ENCODE measurements at places on chromosomes 2 and 18.

GRCh38 chr18:7617738-7618422 lies 50.8 kb downstream of the PTPRM start:
- DNase-seq, result peak; percentile 99

DNA sequence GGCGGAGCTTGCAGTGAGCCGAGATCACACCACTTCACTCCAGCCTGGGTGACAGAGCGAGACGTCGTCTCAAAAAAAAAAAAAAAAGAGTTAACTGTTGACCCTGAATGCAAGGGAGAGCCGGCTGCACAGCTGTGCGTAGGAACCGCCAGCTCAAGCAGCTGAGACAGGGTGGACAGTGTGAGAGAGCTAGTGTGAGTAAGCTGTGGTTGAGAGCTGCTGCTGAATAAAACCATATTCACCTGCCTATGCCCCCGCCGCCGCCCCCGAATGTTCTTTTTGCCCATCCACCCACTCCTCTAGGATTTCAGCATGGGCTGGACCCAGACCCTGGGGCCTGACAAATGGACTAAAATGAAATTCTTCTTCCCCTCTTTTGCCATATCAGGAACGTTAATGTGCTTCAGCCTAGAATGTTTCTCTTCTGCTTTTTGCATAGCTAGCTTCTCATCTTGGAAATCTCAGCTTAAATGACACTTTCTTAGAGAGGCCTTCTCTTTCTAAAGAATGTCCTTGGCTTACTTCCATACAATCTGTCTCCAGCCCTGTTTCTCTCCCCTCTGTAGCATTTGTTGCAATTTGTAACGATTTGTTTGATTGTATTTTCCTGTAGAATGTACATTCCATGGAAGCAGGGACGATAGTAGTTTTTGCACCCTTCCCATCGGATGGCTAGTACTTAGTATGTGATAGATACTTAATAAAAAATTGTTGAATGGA lies 142.7 kb downstream of the KLHL14 start:
- DNase-seq, result no peak

DNA sequence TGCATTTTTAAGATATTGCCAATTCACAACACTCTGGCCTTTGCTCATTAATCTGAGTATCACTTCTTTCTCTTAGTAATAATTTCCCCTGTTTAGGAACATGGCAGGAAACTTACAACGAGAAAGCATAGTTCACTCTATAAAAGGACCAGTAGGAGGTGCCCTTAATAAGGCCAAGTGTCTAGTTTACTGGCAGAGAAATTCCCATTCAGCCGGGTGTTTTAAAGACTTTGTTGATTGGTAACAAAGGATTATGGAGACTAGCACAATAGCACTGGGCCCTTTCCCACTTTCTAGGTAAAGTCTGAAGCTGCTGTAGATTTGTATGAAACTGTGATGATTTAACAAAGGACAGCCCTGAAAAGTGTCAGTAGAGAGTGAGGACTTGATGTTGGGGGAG lies 3.1 kb downstream of the DCC start:
- no peak for DNase-seq

DNA sequence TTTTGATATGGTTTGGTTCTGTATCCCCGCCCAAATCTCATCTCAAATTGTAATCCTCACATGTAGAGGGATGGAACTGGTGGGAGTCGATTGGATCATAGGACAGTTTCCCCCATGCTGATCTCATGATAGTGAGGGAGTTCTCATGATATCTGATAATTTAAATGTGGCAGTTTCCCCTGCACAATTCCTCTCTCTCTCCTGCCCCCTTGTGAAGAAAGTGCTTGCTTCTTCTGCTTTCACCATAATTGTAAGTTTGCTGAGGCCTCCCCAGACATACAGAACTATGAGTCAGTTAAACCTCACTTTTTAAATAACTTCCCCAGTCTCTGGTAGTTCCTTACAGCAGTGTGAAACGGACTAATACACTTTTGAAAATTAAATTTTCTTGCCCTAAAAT lies 12.3 kb upstream of the KCNJ3 start:
- DNase-seq, result no peak

DNA sequence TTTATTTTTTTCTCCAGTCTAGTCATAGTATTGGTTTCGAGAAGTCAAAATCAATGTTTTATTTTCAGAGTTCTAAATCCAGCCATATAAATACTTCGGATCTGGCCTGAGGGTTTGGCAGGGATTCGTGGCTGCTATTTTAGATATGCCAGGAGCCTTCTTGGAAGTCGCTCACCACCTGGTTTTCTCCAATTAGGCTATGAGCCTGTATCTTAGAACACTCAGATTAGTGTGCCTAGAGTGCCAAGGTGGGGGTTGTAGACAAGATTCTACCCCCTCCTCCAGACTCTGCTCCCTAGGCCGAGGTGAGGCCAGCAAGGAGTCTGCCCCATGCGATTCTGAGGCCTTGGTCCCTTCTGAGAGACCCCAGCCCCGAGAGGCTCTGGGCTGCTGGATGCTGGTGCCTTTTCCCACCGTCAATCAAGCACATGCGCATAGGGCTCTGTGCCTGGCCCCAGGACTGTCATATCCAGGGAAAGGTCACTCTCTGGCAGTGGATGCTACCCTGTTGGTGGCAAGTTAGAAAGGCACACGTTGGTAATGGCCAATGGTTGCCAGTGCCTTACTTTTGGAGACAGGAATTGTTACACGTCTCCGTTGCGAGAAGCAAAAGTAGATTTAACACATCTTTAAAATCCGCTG lies 197.1 kb downstream of the AGAP1 start:
- no peak for DNase-seq

DNA sequence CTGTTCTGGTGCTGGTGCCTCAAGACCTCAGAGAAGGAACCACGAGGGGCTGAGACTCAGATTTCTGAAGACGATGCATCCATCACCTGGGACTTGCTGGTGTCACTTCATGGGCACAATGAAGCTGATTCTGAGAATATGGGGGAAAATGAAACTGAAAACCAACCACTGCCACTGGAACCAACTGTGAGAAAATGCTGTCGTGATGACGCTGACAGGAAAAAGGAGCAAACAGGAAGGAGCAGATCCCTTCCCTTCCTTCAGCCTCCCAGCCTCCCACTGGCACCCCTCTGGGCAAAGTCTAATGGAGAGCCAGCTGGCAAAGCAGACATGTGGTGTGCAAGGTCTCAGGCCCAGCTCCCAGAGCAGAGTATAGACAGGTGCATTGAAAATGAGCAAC lies 109.7 kb downstream of the FOXI3 start:
- no peak for DNase-seq

GRCh38 chr2:45763255-45763654 lies 111.8 kb downstream of the PRKCE start:
- DNase-seq, result peak; percentile 45

DNA sequence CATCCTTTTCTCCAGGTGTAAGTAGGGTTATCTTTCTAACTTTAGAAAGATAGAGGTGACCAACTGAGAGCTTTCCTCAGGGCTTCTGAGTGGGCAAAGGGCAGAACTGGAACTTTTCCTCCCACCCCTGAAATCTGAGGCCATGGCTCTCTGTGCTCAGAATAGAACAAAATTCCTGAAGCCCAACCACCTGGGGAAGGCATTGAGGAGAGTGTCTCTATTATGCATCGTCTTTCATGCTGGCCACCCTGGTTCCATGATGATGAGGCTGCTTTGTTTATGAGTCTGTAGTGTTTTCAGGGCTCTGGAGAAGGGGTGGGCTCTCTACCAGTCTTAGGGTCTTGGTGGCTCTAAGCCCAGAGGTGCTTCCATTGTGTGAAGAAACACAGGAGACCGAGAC lies 30.7 kb upstream of the IL1R1 start:
- peak; percentile 23 for DNase-seq

- no peak for DNase-seq
Observed at GRCh38 chr2:29010946-29011345, 29.8 kb downstream of the TOGARAM2 start.

DNA sequence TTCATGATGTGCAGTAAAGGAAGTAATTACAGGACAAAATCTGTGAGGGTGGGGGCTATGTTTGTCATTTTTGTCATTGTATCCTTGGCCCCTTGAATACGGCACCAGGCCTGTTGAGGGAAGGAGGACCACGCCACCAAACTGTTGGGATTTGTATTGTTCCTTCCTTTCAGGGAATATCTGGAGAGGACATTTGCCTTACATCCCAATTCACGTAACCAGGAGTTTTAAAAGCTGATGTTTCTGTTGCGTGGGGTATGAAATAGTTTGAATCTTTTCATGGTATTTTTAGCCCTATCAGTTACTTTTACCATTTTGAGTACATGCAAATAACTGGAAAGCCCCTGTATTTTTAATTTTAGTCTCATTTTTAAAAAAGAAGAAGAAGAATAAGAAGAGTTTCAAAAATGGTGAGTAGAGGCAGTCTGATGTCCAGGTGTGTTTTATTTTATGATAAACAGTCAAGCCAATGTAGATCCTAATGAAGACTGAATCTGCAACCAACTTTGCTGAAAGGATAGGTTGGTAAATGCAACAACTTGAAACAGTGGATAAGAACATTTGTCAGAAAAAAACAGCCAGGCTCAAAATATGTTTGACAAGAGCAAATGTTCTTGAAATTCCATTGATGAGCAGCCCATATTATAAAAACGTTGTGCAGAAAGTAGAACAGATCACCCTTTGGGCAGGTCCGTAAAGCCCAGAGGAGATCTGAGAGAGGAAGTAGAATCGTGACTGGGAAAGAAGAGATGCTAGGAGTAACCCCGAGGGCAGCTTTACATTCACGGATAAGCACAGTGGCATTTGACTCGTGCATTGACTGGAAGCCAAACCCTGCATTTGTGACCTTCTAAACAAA lies 54.5 kb downstream of the RASGRP3 start:
- no peak for DNase-seq

DNA sequence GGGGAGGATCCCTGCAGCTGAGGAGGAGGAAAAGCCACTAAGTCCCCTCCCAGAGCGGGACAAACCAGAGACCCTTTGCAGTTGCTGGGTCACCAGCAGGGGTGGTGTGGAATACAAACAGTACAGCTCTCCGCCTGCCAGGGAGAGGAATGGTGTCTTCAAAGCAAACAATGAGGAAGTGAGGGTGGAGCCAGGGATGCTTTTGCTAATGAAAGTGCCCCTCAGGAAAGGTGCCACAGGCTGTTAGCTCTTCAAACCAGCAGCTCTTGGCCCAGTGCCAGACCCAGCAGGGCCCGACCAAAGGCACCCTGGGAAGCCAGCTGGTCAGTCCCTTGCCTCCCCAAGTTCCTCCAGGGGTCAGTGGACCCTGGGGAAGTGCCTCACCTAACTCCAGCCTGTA lies 102.8 kb downstream of the HIBCH start:
- DNase-seq, result no peak

DNA sequence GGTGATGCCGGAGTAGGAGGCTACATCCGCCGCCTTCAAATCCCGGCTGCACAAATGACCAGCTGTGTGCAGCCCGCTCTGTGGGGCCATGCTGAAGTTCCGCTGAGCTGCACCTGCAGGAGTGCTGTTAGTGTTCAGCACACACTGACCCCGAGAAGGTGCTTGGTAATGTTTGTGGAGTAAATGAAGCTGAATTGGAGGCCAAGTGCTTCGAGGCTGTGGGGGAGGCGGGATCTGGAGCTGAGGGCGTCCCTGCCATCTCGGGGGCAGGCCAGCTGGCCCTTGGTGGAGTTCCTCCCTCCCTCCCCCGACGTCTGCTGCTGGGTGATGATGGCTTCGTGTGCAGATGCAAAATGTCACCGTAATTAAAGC lies 23.2 kb downstream of the KCNF1 start:
- DNase-seq, result no peak

DNA sequence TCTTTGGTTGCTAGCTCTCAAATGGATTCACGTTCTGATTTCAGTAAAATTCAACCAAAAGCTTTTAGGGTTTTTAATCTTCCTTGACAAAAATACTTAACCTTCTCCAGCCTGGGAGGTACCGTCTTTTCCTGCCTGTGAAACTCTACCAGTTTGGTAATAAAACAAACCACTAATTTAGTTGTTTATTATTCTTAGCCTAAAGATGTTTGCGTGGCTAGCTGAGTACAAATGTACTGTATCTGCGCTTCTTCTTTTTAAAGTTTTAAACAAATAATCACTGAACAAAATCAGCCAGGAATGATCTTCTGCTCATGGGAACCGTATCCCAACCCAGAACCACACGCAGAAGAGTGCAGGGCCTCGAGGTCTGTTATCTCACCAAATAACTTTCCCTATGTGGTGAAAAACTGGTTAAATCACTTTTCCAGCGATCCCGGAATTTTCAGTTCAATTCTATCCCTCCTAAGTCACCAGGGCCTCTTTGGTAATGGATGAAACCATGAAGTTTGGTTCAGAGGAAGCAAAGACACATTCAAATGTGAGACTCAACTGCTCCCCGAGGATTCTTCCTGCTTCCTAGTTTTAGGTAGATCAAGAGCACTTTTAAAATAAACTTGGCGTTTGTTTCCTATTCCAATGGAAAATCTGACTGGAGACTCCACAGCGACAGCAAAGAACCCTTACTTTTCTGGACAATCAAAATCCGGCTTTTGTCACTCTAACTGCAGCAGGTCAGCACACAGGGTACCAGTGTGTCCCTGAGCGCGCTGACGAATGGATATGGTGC lies 36.1 kb downstream of the BCL2 start:
- DNase-seq, result no peak

DNA sequence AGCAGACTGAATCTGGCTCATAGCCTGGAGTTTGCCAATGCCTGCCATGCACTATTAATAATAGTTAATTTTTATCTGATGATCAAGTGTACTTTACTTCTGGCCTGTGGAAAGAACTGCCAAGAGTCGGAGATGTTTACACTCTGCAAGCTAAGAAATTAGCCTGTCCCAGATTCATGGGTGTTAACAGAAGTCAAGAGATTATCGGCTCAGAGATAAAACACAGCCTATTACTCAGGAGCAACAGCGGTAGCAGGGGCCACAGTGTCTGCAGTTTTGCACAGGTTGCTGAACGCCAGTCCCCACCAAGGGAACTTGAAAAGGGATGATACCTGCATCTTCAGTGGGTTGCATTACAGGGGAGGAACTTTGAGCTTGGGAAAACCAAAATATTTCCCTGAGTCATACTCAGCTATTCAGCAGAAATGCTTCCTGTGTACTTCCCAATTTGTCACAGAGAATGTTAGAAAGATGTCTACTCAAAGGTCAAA lies 4.3 kb upstream of the ADI1 start:
- peak; percentile 56 for DNase-seq

DNA sequence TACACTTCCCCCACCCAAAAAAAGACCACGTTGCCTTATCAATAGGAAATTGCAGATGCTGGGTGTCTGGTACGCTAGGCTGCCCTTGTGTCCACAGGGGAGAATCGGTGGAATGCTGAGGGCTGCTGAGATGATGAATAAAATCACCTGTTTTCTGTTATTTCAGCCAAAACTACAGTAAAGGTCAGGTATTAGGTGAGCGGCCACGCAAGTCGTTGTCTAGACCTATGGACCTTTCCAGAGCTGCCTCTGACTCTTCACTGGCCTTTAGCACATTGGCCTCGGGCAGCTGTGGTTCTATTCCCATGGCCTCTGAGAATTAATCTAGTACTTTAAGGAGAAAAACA lies 89.6 kb downstream of the MTCL1 start:
- DNase-seq, result no peak

GRCh38 chr2:235098269-235098668 lies 146.5 kb downstream of the SH3BP4 start:
- DNase-seq, result no peak

GRCh38 chr2:69911985-69912563 lies 2.8 kb upstream of the MXD1 start:
- peak; percentile 67 for DNase-seq

All from AG10803 (cell line).